B cell (primary cell): ENCODE measurements at places on chromosomes 1 and 21. TPM values are rescaled to one million over a fixed set of nuclear protein-coding genes. Genes with fewer than 3 reads are reported as not detected.

DNA sequence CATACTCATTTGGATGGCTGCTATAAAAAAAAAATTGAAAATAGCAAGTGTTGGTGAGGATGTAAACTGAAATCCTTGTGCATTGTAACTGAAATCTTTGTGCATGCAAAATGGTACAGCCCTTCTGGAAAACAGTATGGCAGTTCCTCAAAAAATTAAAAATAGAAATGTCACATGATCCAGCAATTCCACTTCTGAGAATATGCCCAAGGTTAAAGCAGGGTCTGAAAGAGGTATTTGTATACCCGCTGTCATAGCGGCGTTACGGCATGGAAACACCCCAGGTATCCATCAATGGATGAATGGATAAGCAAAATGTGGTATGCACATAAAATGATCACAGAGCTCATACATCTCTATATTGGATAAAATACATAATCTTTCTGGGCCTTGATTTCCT lies 116.7 kb downstream of the RUSC1 start:
- no peak for DNase-seq
- H3K36me3 ChIP-seq = peaks cover 29% of the 10 kb centered on the region
- no peaks in the 10 kb centered on the region for H3K4me1 ChIP-seq
- H3K27ac ChIP-seq = no peak overlapping the region

GRCh38 chr21:20999659-21000058 lies 1.4 kb downstream of the NCAM2 start:
- no peaks in the 10 kb centered on the region for H3K36me3 ChIP-seq
- peaks cover 14% of the 10 kb centered on the region for H3K27me3 ChIP-seq
- H3K27ac ChIP-seq = no peak overlapping the region
- no peak overlapping the region for H3K4me3 ChIP-seq
- peak; percentile 31 for DNase-seq
- H3K4me1 ChIP-seq = peaks cover 19% of the 10 kb centered on the region

DNA sequence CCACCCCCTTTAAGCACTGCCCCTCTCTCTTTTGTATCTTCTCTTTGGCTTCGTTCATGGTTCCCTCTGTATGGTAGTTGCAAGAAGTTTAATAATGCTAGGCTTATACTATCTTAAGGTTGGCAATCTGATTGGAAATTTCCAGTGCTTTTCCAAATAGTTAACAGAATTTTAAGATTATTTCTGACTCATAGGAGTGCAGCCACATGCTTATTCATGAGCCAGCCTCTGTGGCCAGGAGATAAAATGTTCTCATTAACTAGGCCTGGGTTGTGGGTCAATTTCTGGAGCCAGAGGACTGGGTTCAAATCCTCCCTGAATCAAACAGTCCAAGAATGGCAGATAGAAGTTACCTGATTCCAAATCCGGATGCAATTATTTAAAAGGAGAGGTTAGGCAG lies 103.1 kb downstream of the ATP6V1G3 start:
- no peaks in the 10 kb centered on the region for H3K4me1 ChIP-seq
- H3K27me3 ChIP-seq = no peaks in the 10 kb centered on the region
- H3K27ac ChIP-seq = no peak overlapping the region
- H3K4me3 ChIP-seq = no peak overlapping the region
- H3K36me3 ChIP-seq = no peaks in the 10 kb centered on the region

DNA sequence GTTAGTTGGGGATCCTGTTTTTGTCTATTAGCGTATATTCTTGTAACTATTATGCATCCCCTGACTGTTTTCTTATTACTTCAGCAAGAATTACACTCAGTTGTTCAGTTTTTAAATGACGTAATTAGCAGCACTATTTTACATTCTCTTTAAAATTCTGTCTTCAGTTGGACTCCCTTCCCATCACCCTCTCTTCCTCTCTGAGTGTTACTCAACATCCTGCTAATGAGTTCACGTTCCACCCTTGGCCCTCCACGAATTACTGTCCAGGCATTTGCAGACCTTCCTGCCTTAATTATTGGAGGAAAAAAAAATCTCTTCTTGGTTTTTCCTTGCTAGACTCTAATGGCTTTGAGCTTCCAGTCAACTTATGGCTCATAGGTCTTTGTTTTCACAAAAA lies 23.6 kb upstream of the FAM78B start:
- H3K36me3 ChIP-seq = no peaks in the 10 kb centered on the region
- no peak overlapping the region for H3K27ac ChIP-seq
- no peak overlapping the region for H3K4me3 ChIP-seq
- no peak for DNase-seq

DNA sequence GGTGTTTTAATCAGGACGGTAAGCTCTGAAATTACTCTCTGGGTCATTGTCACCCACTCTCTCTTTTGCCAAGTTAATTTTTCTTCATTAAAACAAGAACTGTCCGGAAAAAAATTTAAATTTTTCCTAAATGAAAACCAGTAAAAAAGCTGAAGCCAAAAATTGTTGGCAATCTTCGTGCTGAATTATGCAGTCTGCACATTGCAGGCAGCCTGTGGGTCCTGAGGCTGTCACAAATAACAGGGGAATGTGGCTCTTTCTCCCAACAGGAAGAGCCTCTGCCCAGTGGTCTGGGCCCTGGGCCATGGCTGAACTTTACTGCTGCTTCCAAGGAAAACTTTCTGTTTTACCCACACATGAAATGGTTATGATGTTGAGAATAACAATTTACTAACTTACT lies 153.9 kb upstream of the SPAG17 start:
- no peak for DNase-seq
- H3K27me3 ChIP-seq = no peaks in the 10 kb centered on the region
- no peak overlapping the region for H3K4me3 ChIP-seq
- H3K27ac ChIP-seq = no peak overlapping the region
- H3K4me1 ChIP-seq = no peaks in the 10 kb centered on the region
- H3K36me3 ChIP-seq = no peaks in the 10 kb centered on the region

Gene LZIC
- 21.5 and 26.0 TPM in 2 replicates for total RNA-seq

DNA sequence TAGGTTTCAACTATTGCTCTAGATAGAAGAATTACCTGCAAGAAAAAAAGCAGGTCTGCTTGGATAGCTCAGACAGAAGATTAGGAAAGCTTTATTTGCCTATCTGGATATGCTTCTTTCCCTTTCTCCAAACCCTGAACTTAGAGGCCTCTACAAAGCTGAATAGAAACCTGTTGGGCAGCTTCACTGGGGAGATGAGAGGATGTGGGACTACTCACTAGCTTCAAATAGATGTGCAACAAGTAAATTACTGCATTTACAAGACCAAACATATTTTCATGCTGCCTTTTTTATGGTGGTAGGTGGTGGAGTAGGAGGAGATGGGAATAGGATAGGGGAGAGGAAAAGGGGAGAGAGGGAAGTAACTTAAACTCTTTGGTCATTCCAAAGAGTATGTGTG lies 6.4 kb downstream of the CLCA2 start:
- no peak for DNase-seq
- H3K27me3 ChIP-seq = no peaks in the 10 kb centered on the region
- no peaks in the 10 kb centered on the region for H3K36me3 ChIP-seq
- H3K27ac ChIP-seq = no peak overlapping the region
- no peak overlapping the region for H3K4me3 ChIP-seq

DNA sequence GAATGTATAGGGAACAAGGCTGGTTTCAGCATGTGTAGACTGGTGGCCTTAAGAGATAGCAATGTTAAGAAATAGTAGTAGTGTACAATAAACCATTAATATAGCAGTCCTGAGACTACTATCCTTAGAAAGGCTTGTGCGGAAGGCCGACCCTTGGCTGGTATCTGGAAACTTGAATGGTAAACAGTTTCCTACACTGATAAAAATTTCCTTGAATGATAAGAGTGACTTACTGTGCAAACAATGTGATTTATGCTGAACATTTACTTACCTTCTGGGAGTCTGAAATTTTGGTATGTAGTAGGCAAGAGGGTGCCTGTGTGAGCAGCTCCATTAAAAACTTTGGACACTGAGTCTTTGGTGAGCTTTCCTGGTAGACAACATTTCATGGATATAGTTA lies 44.7 kb downstream of the MAST2 start:
- H3K27ac ChIP-seq = no peak overlapping the region
- no peaks in the 10 kb centered on the region for H3K36me3 ChIP-seq
- no peaks in the 10 kb centered on the region for H3K4me1 ChIP-seq
- DNase-seq = no peak

DNA sequence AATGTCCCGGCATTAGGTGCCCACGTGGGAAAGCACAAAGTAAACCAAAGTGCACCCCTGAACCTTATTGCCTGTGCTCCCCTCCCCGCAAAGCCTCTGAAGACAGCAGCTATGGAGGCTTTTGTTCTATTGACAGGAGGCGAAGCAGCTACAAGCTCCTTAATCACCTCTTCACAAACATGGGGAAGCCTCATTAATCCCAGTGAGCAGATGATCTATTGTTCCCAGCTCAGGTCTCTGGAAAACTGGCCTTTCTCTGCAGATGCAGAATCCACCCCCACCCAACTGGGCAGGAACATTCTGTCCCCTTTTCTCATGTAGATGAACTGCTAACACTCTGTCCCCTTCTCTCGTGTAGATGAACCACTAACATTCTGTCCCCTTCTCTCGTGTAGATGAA lies 190.5 kb upstream of the CSF3R start:
- no peaks in the 10 kb centered on the region for H3K36me3 ChIP-seq
- no peak overlapping the region for H3K27ac ChIP-seq
- H3K27me3 ChIP-seq = no peaks in the 10 kb centered on the region
- no peak for DNase-seq
